ENCODE measurements at places on chromosomes 2 and 18.

GRCh38 chr2:118202707-118203303, 114.5 kb downstream of the INSIG2 start:
- peak; percentile 56 for DNase-seq

- DNase-seq = peak; percentile 3
Measured at GRCh38 chr18:63850020-63850419, 37.5 kb upstream of the SERPINB2 start.

GRCh38 chr2:200226451-200227426, 79.8 kb upstream of the SPATS2L start:
- no peak for DNase-seq

DNA sequence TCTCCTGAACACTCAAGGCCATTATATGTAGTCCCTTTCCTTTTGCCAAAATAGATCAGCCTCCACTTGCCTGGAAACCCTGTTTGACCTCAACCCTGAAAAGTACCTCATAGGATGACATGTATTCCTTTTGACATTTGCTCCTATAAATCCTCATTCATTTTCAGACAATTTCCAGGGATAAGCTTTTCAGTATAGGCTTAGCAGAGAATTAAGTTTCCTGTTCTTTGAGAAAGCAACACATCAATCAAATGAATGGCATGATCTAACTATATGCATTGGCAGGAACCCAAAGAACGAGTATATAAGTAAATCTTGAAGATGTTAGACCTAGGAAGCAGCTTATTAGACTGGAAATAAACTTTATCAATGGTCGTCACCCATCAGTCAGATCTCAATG, 483.0 kb downstream of the CCDC85A start:
- DNase-seq = no peak

DNA sequence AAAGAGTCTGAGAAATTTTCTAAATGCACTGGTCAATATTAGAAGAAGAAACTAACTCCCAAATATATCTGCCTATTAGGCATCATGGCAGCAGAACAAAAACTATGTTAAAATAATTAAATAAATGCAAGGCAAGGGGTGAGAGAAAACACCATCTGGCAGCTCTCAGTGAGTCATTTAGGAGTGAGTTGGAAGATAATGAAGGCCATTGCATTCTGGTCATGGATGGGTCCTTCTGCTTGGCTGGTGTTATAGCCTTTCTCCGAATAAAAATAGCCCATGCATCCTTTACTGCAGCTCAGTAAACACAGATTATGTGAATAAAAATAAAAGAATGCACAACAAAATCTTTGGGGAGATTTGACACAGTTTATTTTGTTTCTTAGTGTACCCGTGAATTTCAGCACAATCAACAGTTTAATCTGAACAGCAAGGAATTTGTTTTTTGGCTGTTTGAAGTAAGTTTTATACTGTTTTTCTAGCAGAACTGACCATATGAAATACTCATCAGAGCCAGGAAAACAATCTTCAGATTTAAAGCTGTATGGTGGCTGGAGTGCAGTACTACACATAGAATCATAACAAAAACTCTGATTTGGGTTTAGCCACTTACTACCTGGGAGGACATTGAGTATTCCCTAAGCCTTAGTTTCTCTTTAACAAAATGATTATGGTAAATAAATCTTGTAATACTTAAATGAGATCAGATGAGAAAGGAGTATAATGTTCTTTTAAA, 225.1 kb upstream of the ITGA4 start:
- no peak for DNase-seq

GRCh38 chr2:61671561-61672315, 133.6 kb upstream of the XPO1 start:
- DNase-seq = no peak

- DNase-seq = peak; percentile 2
Measured at GRCh38 chr18:50507120-50507590, 52.7 kb upstream of the MAPK4 start.

GRCh38 chr2:26238311-26238958, 6.0 kb downstream of the HADHA start:
- DNase-seq = no peak

- no peak for DNase-seq
Measured at GRCh38 chr18:78080761-78081160, 831.1 kb downstream of the GALR1 start.

DNA sequence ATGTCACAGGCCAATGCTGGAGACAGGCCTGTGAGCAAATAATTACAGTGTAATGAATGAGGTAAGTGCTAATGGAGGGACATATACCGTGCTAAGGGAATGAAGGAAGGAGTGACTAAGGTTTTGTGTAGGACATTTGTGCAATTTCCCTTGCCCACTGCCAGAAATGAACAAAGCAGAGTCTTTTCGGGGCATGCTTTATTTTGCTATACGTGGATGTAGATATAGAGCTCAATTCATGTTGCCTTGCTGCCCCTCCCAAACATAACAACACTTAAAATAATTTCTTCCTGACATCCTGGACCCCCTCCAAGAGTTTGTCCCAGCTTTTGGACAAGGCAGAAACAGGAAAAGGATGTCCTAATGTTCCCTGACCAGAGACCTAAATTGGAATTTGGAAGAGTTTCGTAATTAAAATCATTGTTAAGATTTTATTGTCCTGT, 23.7 kb upstream of the CD28 start:
- DNase-seq = peak; percentile 95

DNA sequence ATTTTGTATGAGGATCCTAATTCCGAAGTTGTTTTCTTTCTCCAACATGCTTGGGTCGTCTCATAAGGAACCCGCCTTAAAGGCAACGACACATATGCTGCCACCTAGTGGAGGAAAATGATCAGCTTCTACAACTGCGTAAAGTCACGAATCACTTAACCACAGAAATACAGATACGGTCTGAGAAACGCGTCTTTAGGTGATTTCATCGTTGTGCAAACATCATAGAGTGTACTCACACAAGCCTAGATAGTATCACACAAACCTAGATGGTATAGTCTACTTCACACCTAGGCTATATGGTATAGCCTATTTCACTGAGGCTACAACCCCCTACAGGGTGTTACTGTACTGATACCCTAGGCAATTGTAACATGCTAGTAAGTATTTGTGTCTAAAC, 13.1 kb downstream of the GNLY start:
- peak; percentile 72 for DNase-seq

DNA sequence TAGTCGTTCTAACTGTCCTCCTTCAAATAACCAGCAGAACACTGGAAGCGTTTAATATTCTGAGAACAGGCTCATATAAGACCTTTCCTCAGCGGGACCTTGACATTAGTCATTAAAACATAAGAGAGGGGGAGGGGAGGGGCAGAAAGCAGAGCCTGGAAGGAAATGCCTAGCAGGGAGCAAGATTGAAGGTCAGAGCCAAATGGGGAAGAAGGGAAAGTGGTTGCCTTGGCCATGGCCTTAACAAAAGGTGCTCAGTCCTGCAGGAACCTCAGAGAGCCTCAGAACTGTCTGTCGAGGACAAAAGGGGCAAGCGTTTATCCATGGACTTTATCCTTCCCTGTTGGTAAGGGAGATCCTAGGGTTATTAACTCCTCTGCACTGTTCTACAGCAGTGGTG, 856 bp upstream of the PLA2R1 start:
- no peak for DNase-seq

GRCh38 chr18:28855524-28855923, 678.6 kb upstream of the CDH2 start:
- DNase-seq = peak; percentile 16

DNA sequence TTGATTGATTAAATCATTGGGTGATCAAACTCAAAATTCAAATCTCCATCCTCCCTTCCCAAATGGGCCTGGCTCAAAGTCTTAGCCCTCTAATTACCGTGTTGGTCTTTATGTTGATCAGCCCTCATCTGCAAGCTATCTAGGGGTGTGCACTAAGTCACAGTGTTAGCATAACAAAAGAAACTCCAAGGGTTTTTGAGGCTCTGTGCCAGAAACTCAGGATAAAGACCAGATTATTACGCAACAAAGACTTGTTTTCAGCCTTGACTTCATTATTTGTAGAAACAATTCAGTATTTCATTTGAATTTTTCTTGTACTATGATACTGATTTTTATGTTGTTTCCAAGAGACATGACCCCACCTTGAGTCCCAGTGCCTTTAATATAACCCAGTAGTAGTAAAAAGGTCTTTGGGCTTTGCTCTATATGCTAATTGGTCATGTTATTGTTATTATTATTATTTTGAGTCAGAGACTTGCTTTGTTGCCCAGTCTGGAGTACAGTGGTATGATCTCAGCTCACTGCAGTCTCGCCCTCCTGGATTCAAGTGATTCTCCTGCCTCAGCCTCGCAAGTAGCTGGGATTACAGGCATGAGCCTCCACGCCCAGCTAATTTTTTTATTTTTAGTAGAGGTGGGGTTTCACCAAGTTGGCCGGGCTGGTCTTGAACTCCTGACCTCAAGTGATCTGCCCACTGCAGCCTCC, 13.9 kb downstream of the PSMD14 start:
- DNase-seq = no peak

- DNase-seq = no peak
Measured at GRCh38 chr2:182920631-182921056, 54.2 kb upstream of the FRZB start.

GRCh38 chr18:14947482-14948162, 199.7 kb downstream of the ANKRD30B start:
- no peak for DNase-seq

- peak; percentile 86 for DNase-seq
Measured at GRCh38 chr2:122749405-122749804, 994.0 kb downstream of the TSN start.

GRCh38 chr18:22847392-22847791, 85.7 kb upstream of the RBBP8 start:
- DNase-seq = no peak

DNA sequence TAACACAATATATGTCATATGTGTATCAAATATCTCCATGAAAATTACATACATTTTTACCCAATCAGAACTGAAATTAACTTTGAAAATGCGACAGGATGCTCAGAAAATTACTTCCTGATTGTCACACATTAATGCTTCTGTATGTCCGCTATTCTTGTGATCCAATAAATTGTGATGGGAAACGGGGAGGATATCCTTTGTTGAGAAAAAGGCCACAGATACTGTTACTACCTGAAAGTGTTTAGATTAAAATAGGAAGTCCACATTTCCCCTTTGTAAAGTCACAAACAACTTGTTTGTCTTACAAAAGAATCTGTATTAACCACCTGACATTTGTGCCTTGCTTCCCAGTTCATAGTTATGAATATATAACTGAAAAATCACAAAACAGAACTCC, 62.9 kb downstream of the NOL10 start:
- peak; percentile 54 for DNase-seq

DNA sequence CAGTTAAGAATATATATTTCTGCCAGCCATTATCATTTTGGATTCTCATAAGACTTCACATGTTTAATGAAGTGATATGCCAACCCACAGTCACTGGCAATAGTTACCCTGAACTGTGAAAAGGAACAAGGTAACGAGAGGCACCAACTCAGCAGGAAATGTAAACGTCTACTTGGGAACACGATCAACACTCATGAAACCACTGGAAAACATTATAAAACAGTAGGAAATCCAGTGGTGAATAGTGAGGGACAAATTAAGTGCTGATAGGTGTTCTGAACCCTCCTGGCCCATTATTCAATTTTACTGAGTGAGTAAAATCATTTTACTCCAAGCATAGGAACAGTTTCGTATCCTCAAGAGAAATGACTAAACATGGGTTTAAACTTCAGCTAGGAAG, 17.1 kb downstream of the CCDC68 start:
- no peak for DNase-seq

- no peak for DNase-seq
Measured at GRCh38 chr2:135985826-135986393, 484 bp upstream of the DARS1 start.

GRCh38 chr2:16126517-16127275, 186.3 kb downstream of the MYCN start:
- no peak for DNase-seq

DNA sequence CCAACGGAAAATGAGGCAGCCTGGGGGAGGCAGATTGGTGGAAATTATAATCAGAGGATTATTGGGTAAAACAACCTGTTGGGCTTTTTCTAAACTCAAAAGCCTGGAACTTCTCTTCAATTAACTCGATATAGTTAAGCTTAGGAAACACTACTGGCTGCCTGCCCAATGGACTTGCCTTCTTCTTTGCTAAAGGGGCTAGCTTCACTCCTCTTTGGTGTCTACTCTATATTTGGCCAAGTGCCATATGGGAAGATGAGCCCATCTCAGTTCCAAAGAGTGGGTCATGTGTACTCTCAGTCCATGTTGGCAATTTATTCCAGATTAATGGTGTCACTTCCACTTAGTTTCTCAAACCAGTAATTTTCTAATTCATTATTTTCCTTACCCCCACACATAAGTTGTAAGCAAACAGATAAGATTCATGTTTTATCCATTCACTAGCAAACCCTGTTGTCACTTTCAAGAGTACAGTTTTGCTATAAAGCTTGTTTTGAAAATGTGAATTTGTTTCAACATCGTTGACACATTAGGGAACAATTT, 34.3 kb downstream of the DARS1 start:
- DNase-seq = no peak

GRCh38 chr2:12716032-12716281, 779 bp upstream of the TRIB2 start:
- DNase-seq = peak; percentile 89

GRCh38 chr18:7273301-7273921, 42.5 kb downstream of the LRRC30 start:
- DNase-seq = peak; percentile 60

GRCh38 chr2:33212151-33212550, 264.3 kb upstream of the RASGRP3 start:
- peak; percentile 81 for DNase-seq

DNA sequence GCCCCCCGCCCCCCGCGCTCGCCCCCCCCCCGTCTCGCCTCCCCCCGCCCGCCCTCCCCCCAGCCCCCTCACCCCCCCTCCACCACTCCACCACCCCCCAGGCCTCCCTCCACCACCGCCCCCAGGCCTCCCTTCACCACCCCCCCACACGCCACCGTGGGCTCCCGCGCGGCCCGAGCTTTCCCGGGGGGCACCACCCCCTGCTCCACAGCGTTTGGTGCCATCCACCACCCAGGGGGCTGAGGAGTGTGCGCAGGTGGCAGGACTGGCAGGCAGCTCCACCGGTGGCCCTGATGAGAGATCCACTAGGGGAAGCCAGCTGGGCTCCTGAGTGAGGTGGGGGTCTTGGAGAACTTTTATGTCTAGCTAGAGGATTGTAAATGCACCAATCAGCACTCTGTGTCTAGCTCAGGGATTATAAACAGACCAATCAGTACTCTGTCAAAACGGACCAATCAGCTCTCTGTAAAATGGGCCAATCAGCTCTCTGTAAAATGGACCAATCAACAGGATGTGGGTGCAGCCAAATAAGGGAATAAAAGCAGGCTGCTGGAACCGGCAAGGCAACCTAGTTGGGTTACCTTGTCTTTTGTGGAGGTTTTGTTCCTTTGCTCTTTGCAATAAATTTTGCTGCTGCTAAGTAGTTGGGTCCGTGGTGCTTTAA, 43.0 kb upstream of the ITSN2 start:
- no peak for DNase-seq

GRCh38 chr2:16653799-16654198, 11.8 kb downstream of the CYRIA start:
- DNase-seq = no peak

- DNase-seq = no peak
Measured at GRCh38 chr2:29703336-29703735, 218.1 kb downstream of the ALK start.

GRCh38 chr2:69082430-69082997, 69.5 kb downstream of the ANTXR1 start:
- peak; percentile 94 for DNase-seq

GRCh38 chr18:57585855-57586250, 649 bp downstream of the FECH start:
- no peak for DNase-seq

Data from lung microvascular endothelial cell (primary cell).